ENCODE measurements at places on chromosomes 16 and 17.

DNA sequence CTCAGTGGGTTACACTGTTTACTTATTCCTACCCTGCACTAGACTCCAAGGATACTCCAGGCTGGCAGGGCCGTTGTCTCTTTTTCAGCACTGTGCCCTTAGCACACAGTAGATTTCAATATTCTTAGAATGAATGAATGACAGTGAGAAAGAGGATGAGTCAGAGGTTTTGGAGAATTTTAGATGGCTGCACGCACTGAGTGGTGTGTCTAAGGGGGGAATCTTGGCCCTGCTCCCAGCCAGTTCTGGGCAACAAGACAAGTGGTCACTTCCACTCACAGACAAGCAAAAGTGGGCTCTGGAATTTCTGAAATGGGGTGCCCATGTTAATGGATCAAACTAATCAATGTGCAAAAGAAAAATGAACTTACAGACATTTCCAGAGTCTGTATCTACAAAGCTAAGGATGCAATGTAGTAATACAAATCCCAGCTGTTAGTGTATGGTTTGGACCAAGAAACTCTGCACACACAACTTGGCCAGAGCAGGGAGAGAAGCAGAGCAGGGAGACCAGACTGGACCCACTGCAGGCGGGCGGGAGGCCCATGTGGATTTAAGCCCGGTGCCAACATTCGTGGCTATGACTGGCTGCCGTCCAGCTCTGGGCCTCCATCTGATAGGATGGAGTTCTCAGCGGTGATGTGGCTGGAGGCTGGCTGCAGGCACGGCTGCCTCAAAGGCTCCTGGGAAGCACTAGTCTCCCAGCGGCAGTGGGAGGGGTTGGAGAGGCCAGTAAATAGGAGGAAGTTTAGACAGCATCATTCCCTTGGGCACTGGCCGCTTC, 95.6 kb upstream of the CDYL2 start:
- no peak for DNase-seq

DNA sequence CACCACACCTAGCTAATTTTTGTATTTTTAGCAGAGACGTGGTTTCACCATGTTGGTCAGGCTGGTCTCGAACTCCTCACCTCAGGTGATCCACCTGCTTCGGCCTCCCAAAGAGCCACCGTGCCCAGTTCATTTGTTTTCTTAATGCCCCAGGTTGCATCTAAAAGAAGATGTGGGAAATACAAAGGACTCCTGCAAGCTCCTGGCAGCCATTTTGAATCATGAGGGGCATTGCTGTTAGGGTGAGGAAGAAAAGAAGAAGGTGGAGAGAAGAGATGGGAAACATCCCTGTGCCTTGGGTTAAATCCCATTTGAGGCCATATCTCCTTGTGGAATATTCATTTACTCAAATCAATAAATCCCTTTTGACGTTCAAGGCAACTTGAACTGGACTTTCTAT, 365.3 kb upstream of the ERCC4 start:
- no peak for DNase-seq

GRCh38 chr17:50269477-50270434, 4.5 kb upstream of the TMEM92 start:
- DNase-seq: peak; percentile 59

- DNase-seq: no peak
Observed at GRCh38 chr17:10668775-10669174, 11.7 kb upstream of the MYH3 start.

DNA sequence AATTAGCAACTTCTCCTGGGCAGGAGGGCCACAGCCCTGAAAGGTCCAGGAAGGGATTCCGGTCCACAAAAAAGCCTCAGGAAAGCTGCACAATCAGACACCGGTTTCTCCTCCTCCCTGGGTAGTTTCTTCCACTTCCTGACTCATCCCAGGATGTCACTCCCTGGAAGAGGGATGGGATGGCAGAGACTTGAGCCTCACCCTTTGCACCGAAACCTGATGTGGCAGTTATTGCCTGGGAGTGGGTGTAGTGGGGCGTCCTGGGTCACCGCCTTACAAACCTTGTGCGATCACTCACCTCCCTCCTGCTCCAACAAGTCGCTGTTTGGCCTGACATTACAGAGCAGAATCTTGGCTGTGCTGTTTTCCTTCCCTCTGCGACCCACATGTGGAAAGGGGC, 70.8 kb downstream of the LYRM1 start:
- no peak for DNase-seq

- DNase-seq: no peak
Observed at GRCh38 chr17:8081876-8082275, 5.6 kb downstream of the ALOX12B start.

DNA sequence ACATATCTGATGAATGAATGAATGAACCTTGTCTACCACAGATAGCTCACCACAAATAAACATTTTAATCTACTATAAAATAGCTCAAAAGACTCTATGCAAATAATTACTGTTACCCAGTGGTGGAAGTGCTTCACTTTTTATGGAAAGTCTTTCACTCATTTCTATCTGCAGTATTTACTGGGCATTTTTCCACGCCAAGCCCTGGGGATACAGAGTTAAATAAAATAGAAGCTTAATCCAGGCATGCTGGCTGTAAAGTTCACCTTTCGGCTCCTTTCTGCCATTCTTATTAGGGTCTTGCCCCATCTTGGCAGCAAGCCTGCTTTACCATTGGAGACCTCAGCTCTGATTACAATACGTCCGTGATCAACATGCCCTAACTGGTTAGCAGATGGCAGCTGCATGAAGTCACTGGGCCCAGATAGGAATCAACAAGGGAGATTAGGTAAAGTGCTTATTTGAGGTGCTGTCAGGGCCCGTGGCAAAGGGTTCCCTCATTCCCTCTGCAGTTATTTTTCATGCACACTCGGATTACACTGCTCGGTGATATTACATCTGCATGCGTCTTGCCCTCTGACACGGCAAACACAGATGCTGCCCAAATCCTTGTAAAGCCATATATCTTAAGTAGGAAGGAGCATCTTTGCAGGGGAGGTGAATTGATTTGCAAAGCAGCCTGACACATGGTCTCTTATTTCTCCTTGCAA, 648.9 kb downstream of the WWOX start:
- no peak for DNase-seq

DNA sequence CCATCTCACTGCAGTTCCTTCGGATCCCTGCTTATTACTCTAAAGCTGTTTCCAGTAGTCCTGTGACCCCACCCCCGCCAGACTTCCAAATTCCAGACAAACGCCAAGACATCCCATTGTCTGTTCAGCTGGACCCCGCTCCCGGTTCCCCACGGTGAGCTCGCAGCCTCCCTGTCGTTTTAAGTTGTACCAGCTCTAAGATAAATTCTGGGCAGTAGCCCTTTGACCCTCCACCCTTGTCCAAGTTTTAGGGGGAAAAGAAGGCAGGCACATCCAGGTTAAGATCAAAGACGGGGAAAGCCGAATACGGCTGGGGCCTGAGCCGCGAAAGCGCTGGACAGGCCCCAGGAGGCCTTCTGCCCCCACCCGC, 589 bp downstream of the ARL6IP1 start:
- DNase-seq: no peak

DNA sequence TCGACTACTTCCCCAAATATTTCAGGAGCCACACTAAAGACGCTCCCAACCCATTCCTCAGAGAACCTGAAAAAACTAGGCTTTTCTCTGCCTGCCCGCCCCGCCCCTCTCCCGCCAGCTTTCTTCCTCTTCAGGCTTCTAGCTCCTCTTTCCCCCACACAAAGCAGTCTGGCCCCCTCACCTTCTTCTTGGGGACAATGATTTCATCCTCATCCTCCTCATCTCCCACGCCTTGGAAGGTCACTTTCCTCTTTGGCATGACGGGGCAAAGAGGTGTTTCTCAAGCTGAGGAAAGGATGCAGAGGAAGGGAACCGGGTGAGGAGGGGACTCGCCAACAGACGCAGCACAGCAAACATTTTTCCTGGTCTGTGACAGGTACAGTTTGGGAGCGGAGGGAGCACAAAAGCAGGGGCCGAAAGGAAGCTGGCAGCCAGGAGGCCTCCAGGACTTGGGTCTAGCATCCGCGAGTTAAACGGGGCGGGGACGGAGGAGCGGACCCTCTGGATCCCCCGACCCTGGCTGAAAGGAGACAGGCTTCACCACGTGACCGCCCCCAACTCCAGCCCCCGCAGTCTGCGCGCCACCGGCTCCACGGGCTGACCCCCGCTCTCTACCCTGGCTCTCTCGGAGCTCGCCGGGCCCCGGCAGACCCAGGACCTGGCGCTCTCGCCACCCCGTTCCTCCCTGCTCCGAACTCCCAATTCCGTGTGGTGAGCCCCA, 525 bp downstream of the CD2BP2 start:
- no peak for DNase-seq

- DNase-seq: no peak
Observed at GRCh38 chr16:87625241-87625797, 23.0 kb downstream of the JPH3 start.

- DNase-seq: no peak
Observed at GRCh38 chr16:2610781-2611498, 71.4 kb upstream of the KCTD5 start.

DNA sequence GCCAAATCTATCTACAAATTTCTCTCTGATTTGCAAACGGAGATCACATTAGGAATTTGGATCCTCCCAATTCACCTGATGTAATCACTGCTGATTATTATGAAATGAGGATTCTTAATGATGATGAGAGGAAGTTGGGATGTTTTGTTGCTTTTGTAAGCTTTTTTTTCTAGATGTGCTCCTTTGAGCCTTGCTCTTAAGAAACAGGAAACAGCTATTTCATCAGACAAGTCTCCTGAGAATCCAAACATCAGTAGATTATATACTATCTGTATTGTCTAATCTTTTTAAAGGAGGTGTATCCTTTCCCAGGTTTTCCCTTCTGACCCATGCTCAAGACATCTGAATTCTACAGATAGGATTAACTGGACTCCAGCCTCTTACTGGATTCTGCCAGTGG, 73.3 kb downstream of the KIF2B start:
- no peak for DNase-seq

GRCh38 chr17:20203018-20203417, 193.9 kb downstream of the SPECC1 start:
- DNase-seq: no peak

GRCh38 chr17:3039736-3040135, 23.7 kb downstream of the OR1D5 start:
- no peak for DNase-seq

GRCh38 chr17:74712756-74713155, at the start of gene CD300LF:
Gene CD300LF (minus strand): TSS chr17:74712923. CDS start chr17:74712866, 57 bp downstream.
- no peak for DNase-seq

- no peak for DNase-seq
Observed at GRCh38 chr16:22070361-22071330, 21.7 kb upstream of the VWA3A start.

DNA sequence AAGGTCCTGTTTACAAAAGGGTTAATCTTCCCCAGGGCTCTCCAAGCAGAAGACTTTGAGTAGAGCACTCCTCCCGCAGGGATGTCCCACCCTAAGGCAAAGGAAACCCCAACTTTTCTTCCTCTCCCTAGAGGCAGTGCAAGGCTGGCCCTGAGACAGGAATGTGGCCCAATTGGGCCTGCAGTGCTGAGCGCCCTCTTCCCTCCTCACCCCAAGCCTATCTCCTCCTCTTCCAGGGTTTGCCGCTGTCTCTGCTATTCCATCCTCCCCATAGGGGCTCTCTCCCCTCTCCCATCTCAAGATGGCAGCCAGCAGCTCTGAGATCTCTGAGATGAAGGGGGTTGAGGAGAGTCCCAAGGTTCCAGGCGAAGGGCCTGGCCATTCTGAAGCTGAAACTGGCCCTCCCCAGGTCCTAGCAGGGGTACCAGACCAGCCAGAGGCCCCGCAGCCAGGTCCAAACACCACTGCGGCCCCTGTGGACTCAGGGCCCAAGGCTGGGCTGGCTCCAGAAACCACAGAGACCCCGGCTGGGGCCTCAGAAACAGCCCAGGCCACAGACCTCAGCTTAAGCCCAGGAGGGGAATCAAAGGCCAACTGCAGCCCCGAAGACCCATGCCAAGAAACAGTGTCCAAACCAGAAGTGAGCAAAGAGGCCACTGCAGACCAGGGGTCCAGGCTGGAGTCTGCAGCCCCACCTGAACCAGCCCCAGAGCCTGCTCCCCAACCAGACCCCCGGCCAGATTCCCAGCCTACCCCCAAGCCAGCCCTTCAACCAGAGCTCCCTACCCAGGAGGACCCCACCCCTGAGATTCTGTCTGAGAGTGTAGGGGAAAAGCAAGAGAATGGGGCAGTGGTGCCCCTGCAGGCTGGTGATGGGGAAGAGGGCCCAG, 1.0 kb downstream of the PRRT2 start:
- no peak for DNase-seq

GRCh38 chr16:50079397-50080140, 13.8 kb downstream of the HEATR3 start:
- DNase-seq: no peak

DNA sequence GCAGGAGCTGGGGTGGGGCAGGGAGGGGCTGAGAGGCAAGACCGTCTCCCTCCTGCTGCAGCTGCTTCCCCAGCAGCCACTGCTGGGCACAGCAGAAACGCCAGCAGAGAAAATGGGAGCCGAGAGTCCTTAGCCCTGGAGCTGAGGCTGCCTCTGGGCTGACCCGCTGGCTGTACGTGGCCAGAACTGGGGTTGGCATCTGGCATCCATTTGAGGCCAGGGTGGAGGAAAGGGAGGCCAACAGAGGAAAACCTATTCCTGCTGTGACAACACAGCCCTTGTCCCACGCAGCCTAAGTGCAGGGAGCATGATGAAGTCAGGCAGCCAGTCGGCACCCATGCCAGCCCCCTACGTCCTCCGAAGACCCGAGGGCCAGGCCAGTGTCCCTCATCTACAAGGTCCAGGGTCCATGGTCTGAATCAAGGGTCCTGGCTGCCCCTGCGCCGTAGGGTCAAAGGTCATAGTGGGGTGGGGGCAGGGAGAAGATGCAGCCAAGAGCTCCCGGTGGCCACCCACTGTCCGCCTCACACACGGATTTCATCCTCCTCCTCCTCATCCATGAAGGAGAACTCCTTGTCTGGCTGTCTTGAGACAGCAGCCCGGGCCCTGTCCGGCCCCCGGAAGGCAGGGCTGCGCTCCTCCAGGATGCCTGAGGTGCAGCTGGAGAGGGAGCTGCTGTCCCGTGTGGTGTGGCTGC, 23.4 kb upstream of the CPSF4L start:
- no peak for DNase-seq

DNA sequence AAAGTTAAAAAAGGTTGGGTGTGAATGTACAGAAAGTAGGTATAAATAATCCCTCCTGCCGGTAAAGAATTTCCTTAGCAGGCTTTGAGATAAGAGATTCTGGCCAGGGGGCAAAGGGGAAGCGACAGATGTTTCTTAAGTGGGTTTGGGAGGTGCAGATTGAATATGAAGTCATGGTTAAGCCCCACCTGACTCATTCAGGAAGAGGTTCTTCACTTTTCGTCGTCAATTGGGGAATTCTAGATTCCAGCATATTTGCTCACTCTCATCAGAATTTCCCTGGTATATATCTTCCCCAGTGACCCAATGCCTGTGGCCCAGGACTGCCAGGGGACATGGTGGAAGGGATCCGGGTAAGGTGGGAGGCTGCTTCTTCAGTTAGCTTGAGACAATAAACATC, 127.8 kb downstream of the CPPED1 start:
- no peak for DNase-seq

Data from stimulated activated CD4-positive, alpha-beta T cell treated with anti-CD3 and anti-CD28 coated beads, Interleukin-4, amount 100 ng/mL, for 48 hours (primary cell).